PC-3 (cell line): ENCODE measurements at places on chromosomes 5 and 9. TPM values are rescaled to one million over a fixed set of nuclear protein-coding genes. Genes with fewer than 3 reads are reported as not detected.

Gene LURAP1L
- total RNA-seq: 16.4 and 16.9 TPM in 2 replicates

- no peak overlapping the region for H3K4me3 ChIP-seq
- no peaks in the 10 kb centered on the region for H3K27me3 ChIP-seq
- no peak overlapping the region for H3K27ac ChIP-seq
- no peaks in the 10 kb centered on the region for H3K36me3 ChIP-seq
- no peak for DNase-seq
- H3K4me1 ChIP-seq: no peaks in the 10 kb centered on the region
Measured at GRCh38 chr9:9679433-9679832, 933.4 kb downstream of the PTPRD start.

Gene ADAMTS16
- total RNA-seq: 1.7 and 2.0 TPM in 2 replicates

DNA sequence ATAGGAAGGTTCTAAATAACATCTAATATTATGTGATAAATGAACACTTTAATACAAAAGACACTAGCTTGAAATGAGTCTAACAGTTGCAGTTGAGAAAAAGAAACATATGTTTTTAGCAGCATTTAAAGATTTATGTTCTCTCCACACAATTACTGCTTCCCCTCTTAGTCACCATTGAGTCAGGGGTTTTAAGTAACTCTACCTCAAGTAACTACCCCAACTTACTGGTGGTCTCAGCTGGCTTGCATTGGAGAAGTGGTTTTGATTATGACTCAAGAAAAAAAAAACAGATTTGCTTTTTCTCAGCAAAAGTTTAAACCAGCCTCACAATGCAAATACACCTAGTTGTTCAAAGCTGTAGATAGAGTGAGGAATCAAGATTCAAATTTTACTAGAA lies 1216.5 kb upstream of the CDH9 start:
- H3K27ac ChIP-seq: no peak overlapping the region
- H3K4me3 ChIP-seq: no peak overlapping the region
- peak; percentile 28 for DNase-seq
- H3K27me3 ChIP-seq: no peaks in the 10 kb centered on the region

Gene NUP155
- total RNA-seq: 56.3 and 59.0 TPM in 2 replicates

Gene CEP78
- total RNA-seq: 35.2 and 52.5 TPM in 2 replicates

GRCh38 chr5:116534964-116535651 lies 39.5 kb downstream of the SEMA6A start:
- no peak for DNase-seq
- no peak overlapping the region for H3K27ac ChIP-seq
- H3K4me3 ChIP-seq: no peak overlapping the region
- H3K36me3 ChIP-seq: no peaks in the 10 kb centered on the region

Gene C5
- total RNA-seq: 1.6 and 2.9 TPM in 2 replicates

DNA sequence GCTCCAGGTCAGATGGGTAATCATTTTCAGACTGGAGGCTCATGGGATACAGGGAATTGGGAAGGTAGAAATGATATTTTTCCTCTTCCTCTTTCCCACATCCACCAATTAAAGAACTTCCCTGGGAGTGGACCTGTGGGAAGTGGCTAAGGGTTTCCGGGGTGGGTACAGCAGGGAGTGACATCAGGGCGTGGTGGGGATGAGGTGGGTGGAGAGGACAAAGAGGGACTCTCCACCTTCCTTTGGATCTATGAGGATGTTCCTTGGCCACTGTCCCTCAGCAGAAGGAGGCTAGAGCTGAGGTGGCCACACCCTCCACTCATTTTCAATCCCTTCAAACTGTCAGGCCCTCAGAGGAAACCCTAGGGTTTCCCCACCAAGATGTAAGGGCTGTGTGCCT lies 54.7 kb downstream of the IRF1 start:
- H3K27ac ChIP-seq: no peak overlapping the region
- H3K36me3 ChIP-seq: no peaks in the 10 kb centered on the region
- H3K4me3 ChIP-seq: no peak overlapping the region
- H3K27me3 ChIP-seq: no peaks in the 10 kb centered on the region
- H3K4me1 ChIP-seq: peaks cover 4% of the 10 kb centered on the region; the same call in 1 of the 2 replicates

Gene NSMF
- total RNA-seq: 29.5 and 30.8 TPM in 2 replicates

- H3K36me3 ChIP-seq: no peaks in the 10 kb centered on the region
- peaks cover 85% of the 10 kb centered on the region for H3K4me1 ChIP-seq
- peak; percentile 93 for DNase-seq
- H3K4me3 ChIP-seq: peak overlapping the region; percentile 64
Measured at GRCh38 chr9:33161011-33161588, 6.0 kb downstream of the B4GALT1 start.

Gene ATP10B
- not detected in 2 replicates for total RNA-seq

DNA sequence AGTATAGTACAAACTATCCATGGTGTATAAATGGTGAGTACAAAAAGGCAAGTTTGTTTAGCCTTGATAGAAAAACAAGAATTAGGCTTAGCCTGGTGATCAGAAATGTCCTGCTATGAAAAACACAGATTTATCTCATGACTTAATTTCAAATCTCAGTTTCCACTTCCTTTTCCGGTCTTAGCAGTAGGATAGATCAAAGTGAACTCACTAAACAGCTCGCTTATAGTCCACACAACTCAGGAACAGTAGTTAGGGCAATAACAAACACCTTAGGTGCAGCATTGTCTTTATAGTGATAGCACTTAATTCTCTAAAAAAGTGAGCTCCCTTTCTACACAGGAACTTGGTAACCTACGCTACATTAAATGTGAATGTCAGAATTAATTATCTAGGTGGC lies 11.4 kb downstream of the GOLGA1 start:
- H3K27me3 ChIP-seq: no peaks in the 10 kb centered on the region
- no peak overlapping the region for H3K4me3 ChIP-seq
- no peak for DNase-seq
- peaks cover 9% of the 10 kb centered on the region; the same call in 1 of the 2 replicates for H3K36me3 ChIP-seq

DNA sequence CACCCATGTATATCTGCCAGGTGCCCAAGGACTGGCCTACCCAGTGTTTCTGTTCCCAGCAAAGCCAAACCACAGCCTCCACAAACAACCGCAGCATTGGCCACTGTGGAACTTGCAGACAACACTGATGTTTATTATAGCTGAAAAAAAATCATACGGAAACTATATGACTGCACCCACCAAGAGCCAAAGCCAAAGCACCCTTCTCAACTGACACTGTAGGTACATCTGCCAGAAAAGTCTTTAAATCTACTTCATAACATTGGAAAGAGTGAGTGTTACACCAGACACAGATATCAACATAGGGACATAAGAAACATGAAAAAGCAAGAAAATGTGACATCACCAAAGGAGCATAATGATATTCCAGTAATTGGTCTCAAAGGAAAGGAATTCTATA lies 428.0 kb downstream of the PSAT1 start:
- no peak overlapping the region for H3K4me3 ChIP-seq
- DNase-seq: no peak
- no peaks in the 10 kb centered on the region for H3K36me3 ChIP-seq
- H3K27me3 ChIP-seq: no peaks in the 10 kb centered on the region
- no peak overlapping the region for H3K27ac ChIP-seq

DNA sequence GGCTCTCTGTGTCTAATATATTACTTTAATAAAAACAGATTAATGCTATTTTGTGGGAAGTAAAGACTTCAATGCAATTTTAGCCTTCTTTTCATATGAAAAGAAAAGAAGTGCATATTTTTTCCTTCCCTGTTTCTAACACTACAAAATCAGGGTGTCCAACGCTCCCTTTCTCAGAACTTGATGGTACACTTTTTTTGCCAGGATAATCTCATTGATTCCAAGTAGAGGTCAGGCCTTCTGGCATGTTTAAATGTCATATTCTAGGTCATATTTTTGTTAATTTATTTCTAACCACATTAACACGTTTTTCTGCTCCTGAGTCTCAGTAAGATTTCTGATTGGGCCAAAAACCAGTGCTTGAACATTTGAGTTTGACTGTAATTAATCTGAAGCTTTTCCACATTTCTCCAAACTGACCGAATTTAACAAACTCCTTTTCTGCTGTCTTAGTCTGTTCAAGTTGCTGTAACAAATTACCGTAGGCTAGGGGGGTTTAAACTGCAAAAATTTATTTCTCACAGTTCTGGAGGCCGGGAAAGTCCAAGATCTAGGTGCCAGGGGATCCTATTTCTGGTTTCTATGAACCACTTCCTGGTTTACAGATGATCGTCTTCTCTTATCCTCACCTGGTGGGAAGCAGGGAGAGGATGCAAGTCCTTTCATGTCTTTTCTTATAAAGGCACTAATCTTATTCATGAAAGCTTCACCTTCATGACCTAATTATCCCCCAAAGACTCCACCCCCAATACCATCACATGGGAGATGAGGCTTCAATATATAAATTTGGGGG lies 63.2 kb upstream of the ELL2 start:
- H3K4me1 ChIP-seq: peaks cover 52% of the 10 kb centered on the region
- DNase-seq: peak; percentile 8
- H3K4me3 ChIP-seq: no peak overlapping the region

Gene IGFBPL1
- total RNA-seq: 0.66 TPM in 1 of 2 replicates, not detected in the other

Gene SPINK1
- total RNA-seq: not detected in 2 replicates

Gene PCDHA9
- total RNA-seq: 0.22 and 0.35 TPM in 2 replicates

Gene RANBP3L
- not detected in 2 replicates for total RNA-seq

Gene F2RL1
- total RNA-seq: 163 and 167 TPM in 2 replicates

DNA sequence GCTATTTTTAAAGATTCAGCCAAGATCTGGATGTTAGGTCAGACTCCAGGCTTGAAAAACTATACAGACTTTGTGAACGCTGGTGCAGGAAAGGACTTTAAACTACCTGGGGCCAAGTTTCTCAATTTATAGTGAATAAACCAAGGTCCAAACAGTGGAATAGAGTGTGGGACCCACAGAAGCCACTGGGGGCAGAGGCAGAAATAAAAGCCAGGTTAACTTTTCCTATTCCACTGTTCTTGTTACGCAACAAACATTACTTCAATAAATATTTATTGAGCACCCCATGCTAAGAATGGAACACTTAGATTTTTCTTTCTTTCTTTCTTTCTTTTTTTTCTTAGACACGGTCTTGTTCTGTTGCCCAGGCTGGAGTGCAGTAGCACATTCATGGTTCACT lies 11.0 kb upstream of the HAVCR1 start:
- no peaks in the 10 kb centered on the region for H3K27me3 ChIP-seq
- H3K27ac ChIP-seq: no peak overlapping the region
- DNase-seq: no peak
- peaks cover 15% of the 10 kb centered on the region for H3K4me1 ChIP-seq
- H3K4me3 ChIP-seq: no peak overlapping the region
- H3K36me3 ChIP-seq: no peaks in the 10 kb centered on the region

Gene SLC12A7
- 48.2 and 58.3 TPM in 2 replicates for total RNA-seq

DNA sequence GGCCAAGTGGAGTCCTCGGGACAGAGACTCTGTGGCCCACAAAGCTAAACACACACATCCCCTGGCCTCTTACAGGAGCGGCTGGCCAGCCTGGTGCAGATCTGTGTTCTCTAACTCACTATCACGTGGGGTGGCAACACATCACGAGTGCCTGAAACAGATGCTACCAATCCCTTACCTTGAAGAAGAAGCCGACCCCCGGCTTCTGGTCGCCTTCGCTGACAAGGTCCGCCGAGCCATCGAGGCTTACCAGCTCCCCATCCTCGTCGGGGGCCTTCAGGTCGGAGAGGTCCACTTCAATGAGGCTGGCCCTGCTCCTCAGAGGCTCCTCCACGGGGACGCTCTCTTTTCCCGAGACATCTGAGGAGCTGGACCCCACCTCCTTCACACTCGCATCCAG lies 86.7 kb downstream of the CAMSAP1 start:
- no peaks in the 10 kb centered on the region for H3K4me1 ChIP-seq
- no peak overlapping the region for H3K4me3 ChIP-seq
- H3K27ac ChIP-seq: no peak overlapping the region
- H3K27me3 ChIP-seq: no peaks in the 10 kb centered on the region
- peaks cover 7% of the 10 kb centered on the region; the same call in 1 of the 2 replicates for H3K36me3 ChIP-seq

DNA sequence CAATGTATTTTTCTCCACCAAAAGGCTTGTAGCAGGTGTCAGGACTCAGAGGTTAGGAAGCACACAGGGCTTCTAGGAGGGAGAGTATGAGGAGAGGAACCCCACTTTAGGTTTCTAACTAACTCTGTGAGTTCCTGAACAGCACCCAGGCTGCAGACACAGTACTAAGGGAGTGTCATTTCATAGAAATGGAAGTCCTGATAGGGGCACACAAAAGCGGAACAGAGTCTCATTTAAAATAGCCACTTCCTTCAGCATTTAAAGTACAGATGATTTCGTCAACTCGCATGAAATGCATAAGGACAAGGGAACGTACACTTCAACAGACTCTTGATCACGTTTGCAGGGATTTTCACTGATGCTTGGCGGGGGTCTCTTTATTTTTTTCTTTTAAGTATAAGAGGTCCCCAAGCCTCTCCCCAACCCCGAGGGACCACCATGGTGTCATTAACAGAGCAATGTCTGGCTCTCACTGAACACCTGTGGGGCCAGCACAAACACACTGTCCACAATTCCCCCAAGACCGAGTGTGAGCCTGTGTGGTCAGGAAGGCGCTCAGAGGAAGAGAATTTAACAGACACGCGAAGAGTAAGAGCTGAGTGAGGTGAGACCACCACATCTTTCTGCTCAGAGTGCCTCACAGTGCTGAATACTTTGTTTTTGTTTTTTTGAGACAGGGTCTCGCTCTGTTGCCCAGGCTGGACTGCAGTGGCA lies 82.3 kb downstream of the SECISBP2 start:
- no peaks in the 10 kb centered on the region for H3K27me3 ChIP-seq
- DNase-seq: no peak
- H3K4me1 ChIP-seq: no peaks in the 10 kb centered on the region
- H3K36me3 ChIP-seq: no peaks in the 10 kb centered on the region

DNA sequence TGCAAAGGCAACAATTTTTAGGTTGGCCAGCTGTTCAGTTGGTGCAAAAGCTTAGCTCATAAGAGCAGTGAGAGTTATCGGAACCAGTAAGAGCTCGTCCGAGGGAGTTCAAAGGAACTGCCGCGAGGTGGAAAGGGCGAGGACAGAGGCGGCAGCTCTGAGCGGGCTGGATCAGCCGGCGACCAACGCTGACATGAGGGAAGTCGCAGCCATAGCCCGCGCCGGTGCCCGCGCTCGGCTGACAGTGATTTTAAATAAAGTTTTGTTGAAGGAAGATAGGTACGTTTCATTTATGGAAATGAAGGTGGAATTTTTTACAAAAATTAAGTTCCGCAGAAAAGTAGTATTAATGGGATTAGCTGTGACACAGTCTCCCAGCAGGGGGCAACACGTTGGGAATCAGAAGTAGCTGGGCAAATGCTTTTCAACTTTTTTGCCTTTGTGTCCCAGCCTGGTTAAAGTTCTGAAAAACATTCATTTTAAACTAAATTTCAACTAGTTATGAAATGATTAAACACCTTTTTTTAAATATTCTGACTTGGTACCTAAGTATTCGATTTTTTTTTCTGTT lies 43.2 kb downstream of the FBXO4 start:
- H3K4me3 ChIP-seq: no peak overlapping the region
- H3K4me1 ChIP-seq: no peaks in the 10 kb centered on the region
- H3K27me3 ChIP-seq: no peaks in the 10 kb centered on the region
- no peaks in the 10 kb centered on the region for H3K36me3 ChIP-seq
- no peak for DNase-seq
